ENCODE measurements at places on chromosomes 11 and 22. TPM values are rescaled to one million over a fixed set of nuclear protein-coding genes. Genes with fewer than 3 reads are reported as not detected.

DNA sequence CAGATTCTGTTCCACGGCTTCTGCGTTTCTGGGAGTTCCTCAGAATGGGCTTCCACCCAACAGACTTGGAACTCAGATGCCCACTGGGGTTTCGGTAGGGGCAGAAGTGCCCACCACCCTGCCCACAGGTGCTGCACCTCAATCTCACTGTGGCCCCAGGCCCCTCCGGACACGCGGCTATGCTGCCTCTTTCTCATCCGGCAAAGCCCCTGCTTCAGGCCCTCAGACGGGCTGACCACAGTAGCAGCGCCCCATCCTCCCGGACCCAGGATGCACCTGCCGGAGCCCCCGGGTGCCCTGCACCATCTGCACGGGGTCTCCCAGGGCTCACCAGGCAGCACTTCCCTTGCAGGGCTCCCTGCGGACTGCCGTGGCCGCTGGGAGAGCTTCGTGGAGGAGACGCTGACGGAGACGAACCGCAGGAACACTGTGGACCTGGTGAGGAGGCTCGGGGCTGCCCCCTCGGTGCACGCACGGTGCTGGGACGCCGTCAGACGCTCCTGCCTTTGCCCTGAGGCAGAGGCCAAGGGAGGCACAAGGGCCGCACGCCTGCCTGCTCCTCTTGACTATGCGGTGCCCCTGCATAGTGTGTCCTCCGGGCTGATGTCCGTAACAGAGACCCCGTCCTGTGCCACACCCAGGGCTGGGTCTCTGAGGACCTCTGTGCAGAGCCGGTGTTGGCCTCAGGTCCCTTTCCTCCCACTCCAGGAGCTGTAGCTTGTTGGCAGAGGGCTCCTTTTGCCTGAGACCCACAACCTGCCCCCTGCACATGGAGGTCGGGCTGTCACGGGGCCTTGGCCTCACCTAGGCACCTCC is 38.6 kb downstream of the SBF1 start:
- DNase-seq: no peak

DNA sequence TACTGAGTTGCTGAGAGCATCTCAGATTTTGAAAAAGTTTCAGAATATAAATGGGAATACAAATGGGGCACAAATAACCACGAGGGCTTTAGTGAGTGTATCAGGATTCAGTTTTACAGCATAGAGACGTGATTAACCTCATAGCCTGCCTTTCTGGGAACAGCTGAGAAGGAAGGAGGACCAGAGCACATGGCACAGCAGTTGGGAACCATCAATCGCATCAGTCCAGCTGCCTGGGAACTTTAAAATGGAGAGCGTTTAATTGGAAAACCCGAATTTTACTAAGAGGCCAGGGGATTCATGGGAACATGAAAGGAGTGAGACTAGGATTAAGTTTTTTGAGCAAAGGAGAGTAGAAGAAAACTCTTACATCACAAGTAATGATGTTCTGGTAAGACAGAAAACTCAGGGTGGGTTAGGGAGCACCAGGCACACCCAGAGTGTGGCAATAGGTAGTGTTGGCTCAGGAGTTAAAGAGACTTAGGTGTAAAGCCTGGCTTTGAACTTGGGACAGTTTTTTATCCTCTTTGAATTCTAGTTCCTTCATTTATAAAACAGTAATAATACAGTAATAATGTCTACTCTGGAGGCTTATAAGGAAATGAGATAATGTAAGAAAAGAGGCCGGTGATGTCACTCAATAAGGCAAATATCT is 40.2 kb downstream of the FZD4 start:
- DNase-seq: no peak

DNA sequence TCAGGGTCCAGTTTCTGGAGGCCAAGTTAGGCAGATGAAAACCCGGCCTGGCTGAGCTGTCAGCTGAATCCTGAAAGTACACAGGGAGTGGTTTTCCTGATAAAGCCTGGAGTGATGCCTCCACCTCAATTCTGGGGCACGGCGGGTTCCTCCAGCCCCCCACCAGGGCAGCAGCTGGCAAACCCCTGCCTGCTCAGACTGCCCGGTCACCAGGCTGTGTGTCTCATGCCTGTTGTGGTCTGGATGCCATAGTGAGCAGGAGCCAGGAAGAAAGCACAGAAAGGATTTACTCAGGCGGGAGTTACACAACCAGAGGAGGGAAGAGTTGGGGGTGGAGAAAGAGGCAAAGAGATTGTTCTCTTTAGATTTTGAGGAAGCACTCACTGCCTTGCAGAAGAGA is 119.9 kb upstream of the RASSF10 start:
- DNase-seq: peak; percentile 9

DNA sequence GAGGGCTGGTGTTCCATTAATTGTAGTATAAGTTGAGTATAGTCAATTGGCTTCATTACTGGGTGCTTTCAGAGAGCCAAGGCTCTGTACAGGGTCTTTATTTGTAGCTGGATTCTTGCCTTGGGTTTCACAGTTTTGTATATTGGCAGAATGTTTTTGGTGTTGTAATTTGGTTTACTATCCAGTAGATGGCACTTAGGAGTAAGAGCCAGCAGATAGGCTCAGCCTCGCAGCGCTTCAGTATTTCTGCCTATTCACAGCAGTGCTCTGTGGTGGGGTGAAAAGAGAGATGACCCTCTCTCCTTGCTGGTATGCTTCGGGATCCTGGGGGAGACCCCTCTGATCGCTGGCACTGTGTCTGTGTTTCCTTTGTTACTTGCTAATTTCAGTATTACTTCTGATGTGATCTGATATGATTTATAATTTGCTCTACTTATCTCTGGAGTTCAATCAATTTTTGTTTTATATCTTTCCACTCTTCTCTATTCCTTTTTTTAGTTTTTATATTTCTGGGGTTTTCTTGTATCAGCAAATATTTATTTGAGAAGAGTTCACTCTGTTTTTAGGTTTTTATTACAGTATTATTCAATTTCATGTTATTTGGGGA is 52.2 kb downstream of the ANO5 start:
- no peak for DNase-seq

DNA sequence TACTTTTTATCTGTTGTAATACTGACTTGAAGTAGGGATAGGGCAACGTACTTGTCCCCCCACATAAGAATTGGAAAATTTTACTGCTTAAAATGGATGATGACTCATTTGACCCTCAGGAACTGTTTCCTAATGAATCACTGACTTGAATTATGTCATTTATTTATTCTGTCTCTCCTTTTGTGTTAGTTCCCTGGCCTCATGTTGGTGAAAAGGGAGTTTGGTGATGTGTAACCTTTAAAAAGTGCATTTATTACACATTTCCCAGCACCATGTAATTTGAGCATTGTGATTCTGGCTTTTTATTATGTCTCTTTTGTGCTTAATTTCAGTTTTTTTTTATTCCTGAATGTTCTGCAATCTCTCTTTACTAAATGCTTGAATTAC is 20.3 kb upstream of the PGM2L1 start:
- DNase-seq: no peak

DNA sequence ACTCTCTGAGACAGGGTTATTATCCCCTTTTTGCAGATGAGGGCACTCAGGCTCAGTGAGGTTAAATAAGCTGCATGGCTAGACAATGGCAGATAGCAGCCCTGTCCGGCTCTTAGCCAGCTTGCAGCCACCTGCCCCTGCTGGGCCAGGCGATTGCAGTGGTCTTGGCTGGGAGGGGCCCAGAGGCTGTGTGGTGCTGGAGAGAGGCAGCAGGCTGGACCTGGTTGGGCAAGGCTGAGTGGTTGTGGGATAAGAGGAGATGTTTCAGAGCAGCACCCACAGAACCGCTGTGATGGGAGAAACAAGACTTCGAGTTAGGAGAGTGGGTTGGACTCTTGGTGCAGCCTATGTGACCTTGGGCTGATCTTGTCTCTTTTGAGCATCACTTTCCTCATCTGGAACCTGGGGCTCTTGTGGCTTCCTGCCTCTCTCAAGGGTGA is 25.5 kb downstream of the PTPRJ start:
- DNase-seq: no peak

DNA sequence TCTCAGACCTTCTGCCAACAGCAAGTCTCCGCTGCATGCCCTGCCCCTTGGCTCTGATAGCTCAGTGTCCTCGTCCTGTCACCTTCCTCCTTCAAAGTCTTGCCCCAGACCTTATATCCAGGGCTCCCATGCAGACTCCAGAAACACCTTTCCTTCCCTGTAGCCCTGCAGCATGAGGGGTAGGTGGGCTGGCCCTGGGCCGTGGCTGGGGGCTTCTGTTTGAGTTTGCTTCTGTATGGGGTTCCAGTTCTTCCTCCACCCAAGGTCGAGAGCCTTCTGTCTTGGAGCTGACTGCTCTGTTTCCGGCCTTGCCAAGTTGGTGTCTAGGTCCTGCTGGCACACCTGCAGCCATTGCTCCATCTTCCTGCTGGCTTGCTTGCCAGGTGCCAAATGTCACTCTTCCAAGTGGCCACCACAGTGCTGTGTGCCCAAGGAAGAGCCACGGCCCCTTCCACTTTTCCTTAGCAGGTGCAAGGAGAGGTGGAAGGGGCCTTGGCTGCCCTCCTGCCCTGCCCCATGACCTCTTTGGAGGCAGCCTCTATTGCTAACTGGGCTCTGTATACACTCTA is 74.8 kb upstream of the NECTIN1 start:
- DNase-seq: no peak

GRCh38 chr11:66473167-66473566 is 6.5 kb downstream of the PELI3 start:
- DNase-seq: no peak

DNA sequence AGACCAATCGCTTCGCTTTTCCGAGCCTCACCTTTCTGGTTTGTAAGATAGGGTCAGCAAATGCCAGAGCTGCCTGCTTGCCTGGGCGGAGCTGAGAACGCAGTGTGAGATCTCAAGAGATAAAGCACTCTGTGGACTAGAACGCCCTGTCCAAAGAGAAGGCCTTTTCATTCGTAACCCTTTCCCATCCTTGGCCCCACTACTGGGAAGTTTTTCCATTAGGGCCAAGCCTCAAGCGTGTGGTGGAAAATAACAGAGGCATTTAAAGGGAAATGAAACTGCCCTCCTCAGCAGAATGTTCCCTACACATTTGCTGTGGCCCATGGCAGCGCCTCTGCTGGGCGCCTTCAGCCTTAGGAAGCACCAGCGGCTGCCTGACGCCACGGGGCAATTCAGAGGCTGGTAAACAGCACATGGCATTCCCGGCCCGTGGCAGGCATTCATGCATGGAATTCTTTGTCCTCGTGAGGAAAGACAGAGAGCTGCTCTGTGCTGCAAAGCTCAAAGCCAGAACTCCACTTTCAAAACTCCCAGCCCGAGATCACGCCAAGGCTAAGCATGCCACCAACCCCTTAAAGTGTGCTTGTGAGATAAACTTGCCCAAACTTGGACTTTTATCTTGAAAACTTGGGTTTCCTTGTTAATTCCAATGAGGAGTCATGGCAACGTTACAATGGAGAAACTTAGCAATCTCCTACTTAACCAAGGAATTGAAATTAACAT is 38.1 kb downstream of the AHNAK start:
- peak; percentile 73 for DNase-seq

DNA sequence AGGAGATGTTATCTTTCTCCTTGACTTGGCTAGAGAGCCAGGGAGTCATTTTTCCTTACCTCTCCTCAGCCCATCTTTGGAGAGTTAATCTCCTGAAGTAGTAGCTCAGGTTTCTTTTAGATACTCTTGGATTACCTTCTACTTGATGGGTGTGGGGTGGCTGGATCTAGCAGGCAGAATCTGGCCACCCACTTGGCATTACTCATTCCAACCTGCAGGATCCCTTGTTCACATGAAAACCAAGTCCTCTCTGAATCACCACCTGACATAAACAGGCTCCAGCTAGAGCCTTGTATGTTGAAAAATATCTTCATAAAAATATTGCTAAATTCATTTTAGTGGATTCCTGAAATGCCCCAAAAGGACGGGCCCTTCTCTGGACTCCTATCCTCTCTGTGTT is 250.6 kb upstream of the PLET1 start:
- peak; percentile 3 for DNase-seq

DNA sequence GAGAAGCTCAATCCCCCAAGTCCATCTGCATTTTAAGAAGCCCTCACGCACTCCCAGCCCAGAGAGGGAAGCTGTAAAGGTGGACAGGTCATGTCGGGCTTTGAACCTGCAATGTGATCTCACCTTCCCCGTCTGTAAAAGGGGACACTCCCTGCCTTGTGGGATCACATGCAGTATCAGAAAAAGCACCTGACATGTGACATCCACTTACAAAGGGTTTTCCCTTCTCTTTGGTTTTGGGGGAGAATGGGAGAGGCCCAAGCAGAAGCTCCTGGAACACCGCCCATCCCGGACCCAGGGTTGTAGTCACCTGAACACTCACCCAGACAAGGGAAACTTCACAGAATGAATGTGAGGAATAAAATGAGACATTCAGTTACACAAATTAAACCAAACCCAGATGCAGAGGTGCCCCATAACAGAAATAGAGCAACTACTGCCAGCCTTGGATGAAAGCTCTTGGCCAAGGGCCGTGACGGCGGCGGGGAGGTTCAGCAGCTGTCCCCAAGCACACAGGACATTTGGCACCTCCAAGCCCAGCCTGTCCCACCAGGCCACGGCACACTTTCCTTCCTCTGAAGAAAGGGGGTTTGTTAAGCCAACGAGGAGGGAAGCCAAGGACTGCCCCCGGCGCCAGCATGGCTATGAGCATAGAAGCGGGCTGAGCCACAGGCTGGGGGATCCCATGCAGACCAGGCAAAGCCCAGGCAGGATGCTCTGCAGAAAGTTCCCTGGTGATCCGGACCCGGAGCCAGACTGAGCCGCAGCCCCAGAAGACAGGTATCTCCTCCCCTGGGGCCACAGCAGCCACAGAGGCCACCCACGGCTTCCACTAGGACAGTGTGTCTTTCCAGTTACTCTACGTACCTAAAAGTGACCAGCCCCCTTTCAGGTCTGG is 3.8 kb downstream of the BID start:
- DNase-seq: no peak

DNA sequence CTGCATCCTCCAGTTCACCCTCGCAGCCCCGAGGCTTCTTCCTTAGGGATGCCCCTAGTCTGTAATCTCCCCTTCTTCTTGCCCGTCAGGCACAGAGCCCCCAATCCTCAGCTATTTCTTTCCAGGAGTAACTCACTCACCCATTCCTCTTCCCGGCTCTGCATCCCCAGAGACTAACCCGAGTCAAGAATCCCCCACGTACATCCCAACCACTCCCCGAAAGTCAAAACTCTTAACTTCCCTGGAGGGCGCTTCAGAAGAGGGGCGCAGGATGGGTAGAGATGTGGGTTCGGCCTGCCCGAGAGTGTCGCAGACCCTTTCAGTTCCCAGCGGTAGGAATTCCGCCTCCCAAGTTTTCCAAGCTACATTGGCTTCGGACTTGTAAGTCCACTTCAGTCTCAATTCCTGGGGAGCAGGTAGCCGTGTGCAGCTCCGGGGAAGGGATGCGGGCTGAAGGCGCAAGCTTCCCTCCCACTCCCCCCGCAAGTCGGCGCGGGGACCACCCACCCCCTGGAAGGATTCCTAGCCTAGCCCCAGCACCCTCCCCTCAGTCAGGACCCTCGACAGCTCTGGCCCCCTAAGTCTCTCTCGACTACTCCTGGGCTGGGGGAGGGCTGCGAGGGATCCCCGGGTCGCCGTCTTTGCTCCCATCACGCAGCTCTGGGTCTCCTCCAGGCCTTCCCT is 871 bp downstream of the BDNF start:
- DNase-seq: no peak

The NCR3LG1 gene
- 12.0 TPM for total RNA-seq

GRCh38 chr11:71425860-71426259 is 22.3 kb downstream of the DHCR7 start:
- no peak for DNase-seq

GRCh38 chr22:24485608-24486007 is 9.5 kb upstream of the UPB1 start:
- no peak for DNase-seq

GRCh38 chr11:1521382-1522080 is 35.0 kb upstream of the MOB2 start:
- no peak for DNase-seq

- no peak for DNase-seq
Observed at GRCh38 chr11:77074626-77075221, 8.0 kb downstream of the CAPN5 start.

The RFPL3 gene
- not detected for total RNA-seq

GRCh38 chr11:71129624-71130023 is 122.8 kb downstream of the SHANK2 start:
- no peak for DNase-seq
